ENCODE measurements at places on chromosomes 2 and 18.

GRCh38 chr18:33700513-33700976 is 122.5 kb downstream of the ASXL3 start:
- no peak for DNase-seq

DNA sequence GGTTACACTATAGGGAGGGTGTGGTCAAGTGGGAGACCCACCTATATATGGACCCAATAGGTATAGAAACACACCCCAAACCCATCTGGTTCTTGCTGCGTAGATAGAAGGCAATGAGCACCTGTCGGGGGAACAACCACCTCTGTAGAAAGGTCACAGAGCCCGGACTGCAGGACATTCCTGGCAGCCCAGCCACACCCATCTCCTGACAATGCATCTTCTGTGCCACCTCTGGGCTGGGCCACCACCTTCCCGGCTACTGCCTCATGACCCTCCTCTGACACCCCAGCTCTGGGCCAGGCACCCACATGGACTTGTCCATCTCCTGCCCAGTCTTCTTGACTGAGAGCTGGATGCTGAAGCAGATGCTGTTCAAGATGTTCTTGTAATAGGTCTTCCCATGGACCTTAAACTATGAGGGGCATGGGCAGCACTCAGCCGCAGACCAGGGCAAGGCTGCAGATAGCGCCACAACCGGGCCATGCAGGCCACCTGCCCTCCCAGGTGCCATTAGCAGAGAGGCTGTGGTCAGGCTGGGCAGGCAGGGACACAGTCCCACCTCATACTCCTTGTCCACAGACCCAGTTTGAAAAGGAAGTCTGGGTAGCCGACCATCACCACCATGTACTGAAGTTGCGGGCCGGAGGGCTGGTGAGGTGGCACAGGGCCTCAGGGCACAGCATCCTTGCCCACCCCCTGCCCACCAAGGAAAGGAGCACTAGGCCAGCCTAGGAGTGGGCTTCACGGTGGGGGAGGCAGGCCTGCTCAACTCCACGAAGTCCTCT is 9.3 kb downstream of the ALPG start:
- no peak for DNase-seq

DNA sequence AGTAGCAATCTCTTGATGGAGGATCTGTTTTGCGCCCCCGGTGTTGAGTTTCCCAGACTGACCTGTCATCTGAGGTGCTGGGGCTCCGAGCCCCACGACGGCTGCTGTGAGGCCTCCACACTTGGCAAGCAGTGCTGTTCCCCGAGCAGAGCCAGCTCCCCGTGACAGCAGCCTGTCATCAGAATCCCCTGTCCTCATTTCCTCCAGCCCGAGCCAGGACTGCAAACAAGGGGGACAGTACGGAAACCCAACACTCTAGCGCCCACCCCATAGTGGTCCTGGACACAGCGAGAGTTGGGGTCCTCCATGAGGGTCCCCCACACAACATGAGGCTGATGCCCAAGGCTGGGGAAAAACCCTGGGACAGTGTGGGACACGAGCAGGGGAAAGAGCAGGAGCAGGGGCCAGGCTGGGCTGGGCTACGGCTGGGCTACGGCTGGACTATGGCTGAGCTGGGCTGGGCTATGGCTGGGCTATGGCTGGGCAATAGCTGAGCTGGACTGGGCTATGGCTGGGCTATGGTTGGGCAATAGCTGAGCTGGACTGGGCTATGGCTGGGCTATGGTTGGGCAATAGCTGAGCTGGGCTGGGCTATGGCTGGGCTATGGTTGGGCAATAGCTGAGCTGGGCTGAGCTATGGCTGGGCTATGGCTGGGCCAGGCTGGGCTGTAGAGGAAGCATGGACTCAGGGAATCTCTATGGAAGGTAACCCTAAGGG is 1.5 kb upstream of the KLHL30 start:
- DNase-seq, result peak; percentile 40

- peak; percentile 38 for DNase-seq
Observed at GRCh38 chr2:74250189-74250631, 51.8 kb downstream of the MTHFD2 start.

GRCh38 chr2:186588940-186589611 is 780 bp upstream of the ITGAV start:
- no peak for DNase-seq

DNA sequence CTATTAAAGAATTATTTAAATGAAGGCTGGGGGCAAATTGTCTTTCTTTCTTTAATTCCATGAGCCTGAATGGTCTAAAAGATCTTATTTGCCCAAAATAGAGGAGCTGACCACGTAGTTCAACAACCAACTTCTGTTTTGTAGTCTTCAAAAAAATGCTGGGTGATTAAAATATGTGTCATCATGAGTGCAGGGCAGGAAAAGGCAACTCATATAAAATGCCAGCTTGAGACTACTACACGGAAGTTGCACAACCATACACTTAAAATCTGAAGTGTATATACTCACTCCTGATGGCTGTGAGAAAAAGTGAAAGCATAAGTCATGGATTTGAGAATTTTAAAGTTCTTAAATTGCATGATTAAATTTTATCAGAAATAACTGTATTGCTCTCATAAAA is 210.9 kb downstream of the DYM start:
- DNase-seq, result peak; percentile 72

GRCh38 chr2:138323382-138324067 is 178.0 kb upstream of the SPOPL start:
- DNase-seq, result no peak

GRCh38 chr2:232412986-232413385 is 6.3 kb downstream of the ALPG start:
- no peak for DNase-seq

DNA sequence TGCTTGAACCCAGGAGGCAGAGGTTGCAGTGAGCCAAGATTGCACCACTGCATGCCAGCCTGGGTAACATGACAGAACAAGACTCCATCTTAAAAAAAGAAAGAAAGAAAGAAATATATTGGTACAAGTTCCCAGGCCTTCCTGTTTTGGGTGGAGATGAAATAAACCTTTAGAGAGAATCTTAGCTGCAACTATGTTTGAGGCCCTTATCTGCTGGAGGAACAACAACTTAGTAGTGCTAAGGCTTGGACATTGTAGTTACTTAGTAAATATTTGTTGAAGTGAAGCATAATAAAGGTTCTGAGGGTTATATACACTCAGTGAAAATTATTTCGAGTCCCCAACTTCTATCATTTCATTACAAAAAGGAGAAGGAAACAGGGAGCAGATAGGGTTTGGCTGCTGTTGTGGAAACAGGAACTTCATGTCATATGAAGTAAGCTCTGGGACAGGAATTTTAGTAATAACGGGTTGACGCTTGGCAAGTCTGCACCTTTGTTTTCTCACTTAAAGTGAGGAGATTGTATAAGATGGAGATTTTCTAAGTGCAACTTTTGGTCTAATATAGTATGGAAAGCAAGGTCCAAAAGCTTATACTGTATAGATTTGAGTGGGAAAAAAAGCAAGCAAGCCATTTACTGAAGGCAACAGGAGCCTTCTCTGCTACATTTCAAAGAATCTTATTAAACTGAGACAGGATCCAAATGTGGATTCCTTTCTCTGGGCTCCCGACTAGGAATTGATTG is 40.0 kb upstream of the AGPS start:
- no peak for DNase-seq

GRCh38 chr2:146666340-146666739 is 1178.5 kb upstream of the ACVR2A start:
- DNase-seq, result no peak

DNA sequence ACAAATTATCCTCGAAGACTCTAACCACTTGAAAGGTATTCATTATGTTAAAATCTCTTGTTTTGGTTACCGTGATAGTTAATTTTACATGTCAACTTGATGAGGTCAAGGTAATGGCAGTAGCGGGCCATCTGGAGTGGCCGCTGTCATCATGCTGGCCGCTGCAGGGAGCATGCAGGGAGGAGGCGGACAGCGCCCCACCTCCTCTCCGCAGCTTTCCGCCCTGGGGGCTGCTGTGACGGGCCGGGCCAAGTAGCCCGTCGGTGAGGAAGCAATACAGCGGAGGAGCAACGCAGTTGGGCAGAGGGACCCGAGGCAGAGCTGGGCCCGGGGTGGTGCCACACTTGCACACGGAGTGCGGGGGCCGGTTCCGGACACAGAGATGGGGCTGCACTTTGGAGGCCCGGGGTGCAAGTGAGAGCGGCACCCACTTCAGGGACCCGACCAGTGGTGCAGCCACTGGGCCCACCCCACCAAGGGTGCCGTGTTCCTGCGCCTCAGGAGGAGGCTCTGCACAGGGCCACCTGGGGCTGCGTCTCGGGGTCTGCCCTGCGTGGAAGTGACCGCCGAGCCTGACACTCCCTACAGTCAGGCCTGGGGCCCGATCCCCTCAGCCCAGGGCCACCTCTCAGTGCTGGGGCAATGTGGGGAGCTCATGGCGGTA is 452.4 kb downstream of the LRATD1 start:
- DNase-seq, result no peak

DNA sequence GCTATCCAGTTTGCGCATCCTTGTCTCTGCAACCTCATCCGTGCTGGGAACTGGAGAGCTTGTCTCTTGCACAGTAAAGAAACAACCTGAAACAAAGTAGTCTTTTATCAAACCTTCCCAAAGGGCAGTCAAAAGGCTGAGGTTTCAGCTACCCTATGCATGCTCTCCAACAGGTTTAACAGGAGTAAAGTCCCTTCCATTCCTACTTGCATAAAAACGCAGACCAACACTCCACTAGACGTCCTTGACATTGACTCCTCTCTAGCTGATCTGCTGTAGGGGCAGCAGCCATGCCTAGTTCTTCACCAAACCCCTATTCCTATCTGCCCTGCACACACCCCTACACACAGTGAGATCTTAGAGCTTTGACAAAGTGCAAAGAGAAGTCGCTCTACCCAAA is 41.5 kb downstream of the L3MBTL4 start:
- DNase-seq, result no peak

DNA sequence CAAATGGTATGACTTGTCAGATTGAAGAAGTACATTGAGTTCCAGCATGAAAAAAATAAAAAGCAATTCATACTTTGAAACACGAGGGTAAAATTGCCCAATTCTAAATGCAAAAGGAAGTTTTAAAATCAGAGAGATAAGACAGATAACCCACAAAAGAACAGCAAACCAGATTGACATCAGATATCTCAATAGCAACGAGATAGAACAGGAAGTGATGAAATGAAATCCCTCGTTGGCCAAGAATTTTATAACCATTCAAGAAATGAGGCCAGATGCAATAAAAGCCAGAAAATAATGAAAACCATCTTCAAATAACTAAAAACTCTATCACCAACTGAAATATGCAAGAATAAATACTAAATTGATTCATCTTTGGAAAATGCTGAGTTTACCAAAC is 172.8 kb downstream of the CD226 start:
- DNase-seq, result peak; percentile 18

- DNase-seq, result no peak
Observed at GRCh38 chr2:160490733-160491685, 2.6 kb downstream of the RBMS1 start.

DNA sequence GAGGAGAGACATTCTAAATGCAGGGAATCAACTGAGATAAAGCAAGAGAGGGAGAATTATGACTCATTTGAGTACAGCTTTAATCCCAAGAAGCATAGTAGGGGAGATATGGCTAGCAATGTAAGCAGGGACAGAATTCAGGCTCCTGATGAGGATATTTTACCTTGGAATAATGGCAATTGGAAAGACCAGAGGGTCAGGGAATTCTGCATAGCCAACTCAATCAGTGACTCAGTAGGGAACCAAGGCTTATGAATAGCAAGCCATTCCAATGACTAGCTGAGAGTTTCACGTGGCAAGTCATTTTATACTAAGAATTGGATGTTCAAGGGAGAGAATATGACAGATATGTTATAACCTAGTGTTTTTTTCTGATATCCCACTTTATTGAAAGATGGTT is 563.8 kb upstream of the NETO1 start:
- no peak for DNase-seq

GRCh38 chr2:159716857-159717256 is 4.6 kb downstream of the MARCHF7 start:
- DNase-seq, result no peak

DNA sequence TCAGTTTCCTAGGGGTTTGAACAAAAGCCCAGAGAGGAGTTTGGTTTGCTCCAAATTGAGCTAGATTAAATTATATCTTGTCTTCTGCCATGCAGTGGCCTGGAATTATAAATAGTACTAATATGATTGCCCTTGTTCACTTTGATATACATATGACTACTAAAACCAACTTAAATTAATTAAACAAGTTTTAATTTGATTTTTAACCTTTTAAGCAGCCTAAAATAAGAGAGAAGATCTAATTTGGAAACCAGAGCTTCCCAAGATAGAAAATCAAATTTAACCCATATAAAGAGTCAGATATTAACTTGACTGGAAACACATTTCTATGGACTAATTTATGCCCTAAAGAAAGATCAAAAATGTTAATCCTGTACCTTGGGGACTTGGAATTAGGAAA is 444.5 kb upstream of the SLC8A1 start:
- DNase-seq, result no peak
